Activated T-helper 1 cell treated with anti-CD3 and anti-CD28 coated beads, Interleukin-12 subunit alpha, Interleukin-12 subunit beta, Interleukin-2, Interleukin-4 antibody, amounts not matched to agents 30 ng/mL and 10 ng/mL and 1 ng/mL, durations not matched to agents 14 hours and 24 hours and 36 hours (primary cell): ENCODE measurements at places on chromosomes 5 and 9.

GRCh38 chr9:16316456-16316855, 554.0 kb downstream of the BNC2 start:
- no peak overlapping the region for H3K27ac ChIP-seq
- H3K4me3 ChIP-seq = no peak overlapping the region
- no peaks in the 10 kb centered on the region for H3K36me3 ChIP-seq
- no peaks in the 10 kb centered on the region for H3K27me3 ChIP-seq

DNA sequence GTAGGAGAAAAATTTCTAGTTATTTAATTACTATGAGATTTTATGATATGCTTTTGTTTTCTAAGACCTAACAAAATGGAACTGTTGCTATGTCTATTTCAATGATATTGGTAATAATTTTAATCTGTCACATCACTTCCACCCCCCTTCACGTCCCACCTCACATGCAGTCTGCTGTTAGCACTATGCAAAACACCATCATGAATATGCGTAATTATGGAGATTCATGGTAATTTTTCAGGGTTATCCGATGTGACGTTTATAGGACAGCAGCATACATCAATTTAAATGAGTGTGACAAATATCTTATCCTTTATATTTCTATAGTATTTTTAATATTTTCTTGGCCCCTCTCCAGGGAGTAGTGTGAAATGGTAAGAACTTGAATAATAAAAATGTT, 283.8 kb upstream of the TMEM161B start:
- H3K36me3 ChIP-seq = no peaks in the 10 kb centered on the region
- H3K27me3 ChIP-seq = peaks cover 8% of the 10 kb centered on the region
- no peak for DNase-seq

DNA sequence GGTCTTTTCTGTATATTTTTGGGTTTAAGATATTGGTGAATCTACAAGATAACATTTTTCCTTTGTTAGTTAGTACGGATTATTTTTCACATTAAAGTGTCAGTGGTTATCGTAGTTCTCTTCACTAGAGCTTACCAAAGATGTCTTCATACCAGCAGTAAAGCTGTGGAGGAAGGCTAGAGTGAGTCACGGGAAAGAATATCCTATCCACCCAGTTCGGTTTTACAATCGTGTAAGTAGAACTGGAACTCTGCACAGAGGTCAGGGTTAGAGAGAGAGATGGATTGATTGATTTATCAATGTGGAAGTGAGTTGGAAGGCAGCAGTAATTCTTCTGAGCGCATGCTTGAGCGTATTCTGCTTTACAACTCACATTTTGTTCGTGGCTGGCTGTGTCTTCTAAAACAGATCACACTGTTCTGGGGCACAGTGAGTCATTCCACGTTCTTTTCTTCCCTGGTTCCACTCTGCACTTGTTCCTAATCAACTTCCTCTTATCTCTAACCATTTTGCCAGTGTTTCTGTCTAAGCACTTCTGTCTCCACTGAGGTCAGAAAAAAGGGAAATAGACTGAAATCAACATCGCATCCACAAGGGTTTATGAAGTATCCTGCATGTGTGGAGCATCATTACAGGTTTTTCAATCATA, 86.5 kb upstream of the ARRDC3 start:
- peaks cover 15% of the 10 kb centered on the region for H3K4me1 ChIP-seq
- no peak for DNase-seq
- peaks cover 2% of the 10 kb centered on the region for H3K27me3 ChIP-seq
- H3K36me3 ChIP-seq = no peaks in the 10 kb centered on the region

- H3K4me1 ChIP-seq = peaks cover 62% of the 10 kb centered on the region
- DNase-seq = peak; percentile 73
- H3K27ac ChIP-seq = peak within 1 kb of the TSS; percentile 99
- no peaks in the 10 kb centered on the region for H3K27me3 ChIP-seq
Measured at GRCh38 chr9:114930056-114930812, at the start of gene TNFSF8. TNFSF8 (minus strand) TSS chr9:114930591; CDS start chr9:114930303, 288 bp downstream.

DNA sequence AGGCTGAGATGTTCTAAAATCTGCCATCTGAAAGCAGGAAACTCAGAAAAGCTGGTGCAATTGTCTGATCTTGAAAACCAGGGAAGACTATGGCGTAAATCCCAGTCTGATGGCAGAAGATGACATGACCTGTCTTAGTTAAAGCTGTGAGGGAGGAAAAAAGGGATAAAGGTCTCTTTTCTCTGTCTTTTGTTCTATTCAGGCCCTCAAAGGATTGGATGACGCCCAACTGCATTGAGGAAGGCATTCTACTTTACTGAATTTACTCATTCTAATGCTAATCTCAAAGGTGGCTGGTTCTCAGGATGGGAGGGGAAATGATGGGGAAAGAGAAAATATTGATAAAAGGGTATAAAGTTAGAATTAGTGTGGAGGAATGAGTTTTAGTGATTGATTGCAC, 312.8 kb upstream of the CTNND2 start:
- H3K27me3 ChIP-seq = no peaks in the 10 kb centered on the region
- H3K4me3 ChIP-seq = no peak overlapping the region
- no peaks in the 10 kb centered on the region for H3K4me1 ChIP-seq

- no peaks in the 10 kb centered on the region for H3K4me1 ChIP-seq
- H3K27ac ChIP-seq = no peak overlapping the region
- H3K36me3 ChIP-seq = no peaks in the 10 kb centered on the region
- DNase-seq = no peak
Measured at GRCh38 chr5:121758615-121759014, 93.1 kb upstream of the FTMT start.

- DNase-seq = no peak
- no peaks in the 10 kb centered on the region for H3K36me3 ChIP-seq
- H3K27ac ChIP-seq = no peak overlapping the region
- no peaks in the 10 kb centered on the region for H3K4me1 ChIP-seq
- H3K4me3 ChIP-seq = no peak overlapping the region
Measured at GRCh38 chr9:110753731-110754231, 85.2 kb downstream of the MUSK start.

- H3K4me1 ChIP-seq = peaks cover 54% of the 10 kb centered on the region
- peaks cover 13% of the 10 kb centered on the region for H3K36me3 ChIP-seq
- peak overlapping the region; percentile 83 for H3K27ac ChIP-seq
- H3K27me3 ChIP-seq = no peaks in the 10 kb centered on the region
- no peak for DNase-seq
Measured at GRCh38 chr9:36398745-36399144, 1.3 kb downstream of the RNF38 start.

DNA sequence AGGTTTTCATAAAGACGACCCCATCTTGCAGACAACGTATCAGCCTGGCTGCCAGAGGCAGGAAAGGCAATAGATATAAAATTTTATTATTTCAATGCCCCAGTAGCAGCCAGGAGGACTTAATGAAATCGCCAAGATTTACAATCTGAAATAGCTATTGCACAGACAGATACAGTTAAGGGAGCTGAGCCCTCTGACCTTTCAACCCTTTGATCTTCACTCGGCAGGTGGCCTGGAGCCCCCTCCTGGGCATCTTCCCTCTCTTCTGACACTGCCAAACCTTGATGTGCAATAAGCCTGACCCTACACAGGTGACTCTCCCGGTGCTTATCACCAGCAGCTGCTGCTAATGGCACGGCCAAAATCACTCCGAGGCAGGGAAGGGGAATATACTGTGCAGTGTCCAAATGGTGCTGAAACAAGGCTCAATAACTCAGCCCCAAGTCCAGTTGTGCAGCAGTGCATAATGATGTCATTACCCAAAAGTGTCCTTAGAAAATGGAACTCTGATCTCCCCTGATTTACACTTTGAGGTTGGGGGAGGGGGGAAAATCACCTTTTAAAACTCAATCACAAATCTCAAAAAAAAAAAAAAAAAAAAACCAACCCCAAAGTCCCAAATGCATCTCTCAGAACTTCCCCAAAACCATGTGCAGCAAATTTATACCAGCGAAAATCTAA, 242.0 kb downstream of the CRB2 start:
- H3K4me1 ChIP-seq = no peaks in the 10 kb centered on the region
- no peak overlapping the region for H3K4me3 ChIP-seq
- H3K27me3 ChIP-seq = no peaks in the 10 kb centered on the region
- H3K27ac ChIP-seq = no peak overlapping the region
- no peaks in the 10 kb centered on the region for H3K36me3 ChIP-seq

DNA sequence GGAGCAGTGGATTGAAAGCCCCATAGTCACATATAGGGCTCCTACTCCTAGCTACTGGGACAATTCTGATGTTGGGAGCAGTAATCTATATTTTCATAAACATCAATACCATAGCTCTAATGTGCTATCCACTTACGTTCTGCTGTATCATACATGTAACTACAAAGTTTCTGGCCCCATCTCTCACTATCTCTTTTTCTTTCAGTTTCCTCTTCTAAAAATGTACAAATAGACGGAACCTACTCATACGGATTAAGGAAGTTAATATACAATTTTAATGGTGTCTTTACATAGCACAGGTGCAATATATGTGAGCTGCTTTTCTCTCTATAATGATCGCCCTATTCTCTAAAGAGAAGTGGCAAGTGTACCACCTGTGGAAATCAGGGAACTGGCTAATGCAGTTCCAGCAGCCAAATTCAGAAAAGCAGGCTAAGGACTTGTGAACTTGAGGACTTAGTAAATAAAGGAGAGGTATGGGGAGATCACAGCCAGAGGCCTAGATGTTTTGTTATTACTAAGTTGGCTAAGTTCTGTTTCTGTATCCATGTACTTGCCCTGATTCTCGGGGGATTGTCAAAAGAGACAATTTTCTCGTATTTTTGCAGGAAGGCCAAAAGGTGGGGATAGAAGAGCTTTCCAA, 1021.9 kb downstream of the CDH12 start:
- H3K27ac ChIP-seq = no peak overlapping the region
- H3K36me3 ChIP-seq = no peaks in the 10 kb centered on the region
- DNase-seq = no peak
- H3K4me1 ChIP-seq = no peaks in the 10 kb centered on the region
